ENCODE measurements at places on chromosomes 11 and 22.

GRCh38 chr11:129815596-129816461 lies at the start of gene TMEM45B:
Gene TMEM45B (plus strand): TSS chr11:129815848. CDS start chr11:129852483, 36,635 bp downstream.
- DNase-seq, result no peak

DNA sequence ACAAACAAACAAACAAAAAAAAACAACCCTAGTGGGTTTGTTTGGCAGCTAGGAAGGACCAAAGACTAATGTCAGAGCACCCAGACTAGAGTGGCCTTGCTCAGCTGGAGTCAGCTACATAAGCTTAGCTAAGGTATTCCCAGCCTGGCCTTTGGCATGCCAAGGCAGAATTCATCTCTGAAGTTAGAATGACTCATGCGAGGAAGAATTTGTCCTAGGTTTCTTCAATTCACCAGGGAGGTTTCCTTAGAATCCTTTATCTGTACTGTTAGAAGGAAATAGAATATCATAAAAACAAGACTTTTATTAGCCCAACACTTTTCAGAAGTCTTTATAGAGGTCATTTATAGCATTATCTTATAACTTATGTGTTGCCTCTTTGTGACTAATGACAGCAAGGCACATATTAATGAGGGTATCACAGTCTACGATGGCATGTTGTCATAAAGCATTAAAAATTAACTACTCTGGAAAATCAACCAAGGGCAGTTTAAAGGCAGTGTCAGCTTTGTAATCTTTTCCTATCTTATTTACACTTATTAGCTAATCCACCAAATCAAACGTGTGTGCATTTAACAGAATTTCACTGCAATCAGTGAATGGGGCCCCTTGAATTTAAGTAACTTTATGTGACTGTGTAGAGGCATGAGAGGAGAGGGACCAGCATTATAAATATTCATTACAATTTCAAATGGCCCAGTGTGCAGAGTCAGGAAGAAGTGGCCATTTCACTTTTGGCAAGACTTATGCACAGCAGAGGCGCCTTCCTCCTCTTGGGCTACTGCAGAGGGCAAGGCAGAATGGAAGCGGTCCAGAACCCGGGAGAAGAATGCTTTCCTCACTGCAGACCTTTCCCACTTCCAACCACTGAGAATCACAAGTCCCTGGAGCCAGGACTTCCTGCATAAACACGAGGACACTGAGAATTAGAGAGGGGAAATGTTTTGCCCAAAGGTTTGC lies 36.3 kb downstream of the SLC5A1 start:
- peak; percentile 69 for DNase-seq

GRCh38 chr22:46286006-46286405 lies 10.7 kb upstream of the GTSE1 start:
- DNase-seq, result no peak

- DNase-seq, result no peak
These were observed 95.0 kb downstream of the PDE2A start for GRCh38 chr11:72578991-72579815.

DNA sequence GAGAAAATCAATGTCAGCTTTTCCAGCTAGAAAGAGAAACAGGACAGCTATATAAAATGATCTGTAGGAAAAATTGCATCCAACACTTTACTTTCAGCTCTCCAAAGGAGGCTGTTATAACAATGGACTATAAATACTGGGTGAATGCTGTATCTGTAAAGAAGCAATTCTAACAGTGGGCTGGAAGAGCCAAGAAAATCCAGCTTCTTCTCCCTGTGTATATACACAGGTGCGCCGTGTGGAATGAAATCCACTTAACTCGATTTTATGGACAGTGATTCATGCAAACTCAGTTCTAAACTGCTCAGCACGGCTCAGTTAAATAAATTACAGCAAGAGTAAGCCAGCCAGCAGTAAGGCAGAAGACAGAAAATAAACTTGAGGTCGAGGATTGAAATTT lies 32.5 kb upstream of the LMO2 start:
- DNase-seq, result no peak

DNA sequence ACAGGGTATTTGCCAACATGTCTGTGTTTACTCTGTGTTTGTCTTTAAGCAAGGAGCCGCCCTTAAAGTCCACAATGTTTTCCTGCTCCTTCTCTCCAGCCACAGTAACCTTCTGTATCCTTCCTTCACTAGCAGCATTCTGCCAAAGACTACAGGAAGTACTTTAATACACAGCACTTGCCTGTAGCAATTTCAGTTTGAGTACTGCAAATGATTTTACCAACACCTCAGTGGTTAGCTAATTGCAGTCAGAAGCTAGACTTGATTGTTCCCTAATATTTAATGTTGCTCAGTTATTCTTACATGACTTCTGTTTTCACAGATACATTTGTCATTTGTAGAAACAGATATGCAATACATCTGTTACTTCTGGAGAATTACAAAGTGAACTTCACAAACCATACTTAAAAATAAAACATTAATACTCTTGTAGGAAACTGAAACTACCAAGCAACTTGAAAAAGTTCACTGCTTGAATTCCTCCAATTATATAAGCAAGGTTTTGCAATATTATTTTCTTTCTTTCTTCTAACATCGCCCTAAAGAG lies 69.1 kb downstream of the FCHSD2 start:
- DNase-seq, result no peak

- DNase-seq, result no peak
These were observed 84.0 kb upstream of the ZBED5 start for GRCh38 chr11:10941871-10942270.

DNA sequence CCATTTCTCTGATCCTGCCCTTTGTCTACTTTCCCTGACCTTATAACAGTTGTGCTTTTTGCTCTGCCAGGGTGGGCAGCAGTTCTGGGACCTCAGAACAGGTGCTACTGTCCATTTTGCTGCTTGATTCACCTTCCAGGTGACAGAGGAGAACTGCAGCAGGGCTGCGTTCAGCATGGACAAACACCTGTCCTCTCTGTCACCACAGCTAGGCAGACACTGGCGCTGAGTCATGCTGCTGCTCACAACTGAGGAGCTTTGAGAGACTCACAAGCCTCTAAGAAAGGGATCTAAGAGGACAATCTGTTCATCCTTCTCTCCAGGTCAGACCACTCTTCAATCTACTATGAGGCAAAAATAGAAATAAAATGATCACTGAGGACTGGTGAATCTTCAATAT lies 1144.5 kb upstream of the CCDC90B start:
- DNase-seq, result no peak

GRCh38 chr22:25114369-25115362 lies 85.0 kb upstream of the CRYBB3 start:
- DNase-seq, result no peak

DNA sequence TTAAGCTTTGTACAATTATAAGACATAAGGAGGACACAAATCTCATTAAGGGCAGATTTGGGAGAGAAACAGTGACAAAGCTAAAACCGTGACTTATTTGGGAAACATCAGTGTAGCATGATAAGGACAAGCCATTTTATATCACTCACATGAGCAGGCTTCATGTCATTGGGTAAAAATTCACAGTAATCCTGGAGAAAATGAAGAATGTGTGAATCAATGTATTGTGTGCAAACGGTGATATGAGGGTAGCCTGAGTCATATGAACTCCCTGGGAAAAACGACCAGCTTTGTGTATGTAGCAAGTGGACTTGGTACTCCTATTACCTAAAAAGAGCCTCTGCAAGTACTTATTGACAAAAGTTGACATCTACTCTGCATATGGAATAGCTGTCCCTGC lies 6.0 kb upstream of the TRIM34 start:
- peak; percentile 50 for DNase-seq

DNA sequence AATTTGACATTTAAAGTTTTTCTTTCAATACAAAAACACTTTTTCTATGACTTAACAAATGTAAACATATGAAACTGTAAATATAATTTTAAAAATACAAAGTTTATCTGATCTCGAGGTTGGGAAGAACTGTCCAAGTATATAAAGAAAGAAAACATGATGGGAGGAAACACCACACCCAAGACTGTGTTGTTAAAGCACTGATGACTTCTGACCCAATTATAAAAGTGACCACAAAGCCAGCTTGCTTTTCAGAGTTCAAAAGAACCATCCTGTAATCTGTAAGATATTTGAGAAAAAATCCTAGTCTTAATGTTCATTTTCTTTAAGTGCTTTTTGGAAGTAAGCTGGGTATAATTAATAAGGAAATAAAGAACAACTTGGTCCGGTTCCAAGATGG lies 15.6 kb downstream of the CEP57 start:
- DNase-seq, result no peak

DNA sequence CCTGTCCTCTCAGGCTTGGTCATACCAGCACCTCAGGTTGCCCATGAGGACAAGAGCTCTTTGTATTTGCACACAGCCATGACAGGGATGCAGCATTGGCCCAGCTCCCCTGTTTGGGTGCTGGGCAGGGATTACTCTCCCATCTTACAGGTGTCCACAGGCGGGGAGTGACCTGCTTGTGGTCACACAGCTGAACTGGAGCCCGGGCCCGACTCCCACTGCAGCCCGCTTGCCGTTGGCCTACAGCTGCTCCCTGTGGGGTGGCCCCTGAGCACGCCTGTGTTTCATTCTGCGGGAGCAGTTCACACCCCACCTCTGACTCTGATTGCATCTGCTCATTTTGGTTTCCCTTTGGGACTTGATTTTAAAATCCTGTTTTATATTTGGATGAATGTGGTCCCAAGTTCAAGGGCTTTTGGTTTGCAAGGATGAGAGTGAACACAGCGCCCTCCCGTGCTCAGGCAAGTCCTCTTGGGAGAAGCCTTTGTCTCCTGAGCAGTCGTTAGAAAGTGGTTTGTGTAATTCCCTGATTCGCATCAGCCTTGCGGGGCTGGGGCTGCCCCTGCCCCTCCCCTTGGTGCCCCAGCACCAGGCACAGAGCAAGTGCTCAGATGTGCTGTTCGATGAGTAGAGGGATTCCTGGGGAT lies 9.3 kb downstream of the PICK1 start:
- DNase-seq, result no peak

DNA sequence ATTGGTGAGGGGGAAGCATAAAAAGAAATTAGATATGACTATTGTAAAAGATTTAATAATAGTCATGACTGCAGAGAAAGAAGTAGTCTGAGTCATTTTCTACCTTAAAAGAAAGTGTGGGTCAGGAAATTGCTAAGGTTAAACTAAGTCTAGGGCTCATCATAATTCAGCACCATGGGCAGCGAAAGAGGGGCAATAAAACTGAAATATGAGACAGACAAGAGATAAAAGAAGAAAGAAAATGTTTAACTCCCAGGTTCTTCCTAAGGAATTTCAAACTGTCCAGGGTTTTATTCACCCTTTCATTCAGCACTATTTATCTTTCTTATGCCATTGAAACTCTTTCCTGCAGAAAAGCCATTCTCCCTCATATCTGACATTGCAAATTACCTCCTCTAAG lies 114.4 kb upstream of the API5 start:
- no peak for DNase-seq

GRCh38 chr22:34303656-34304055 lies 383.4 kb upstream of the LARGE1 start:
- DNase-seq, result no peak

DNA sequence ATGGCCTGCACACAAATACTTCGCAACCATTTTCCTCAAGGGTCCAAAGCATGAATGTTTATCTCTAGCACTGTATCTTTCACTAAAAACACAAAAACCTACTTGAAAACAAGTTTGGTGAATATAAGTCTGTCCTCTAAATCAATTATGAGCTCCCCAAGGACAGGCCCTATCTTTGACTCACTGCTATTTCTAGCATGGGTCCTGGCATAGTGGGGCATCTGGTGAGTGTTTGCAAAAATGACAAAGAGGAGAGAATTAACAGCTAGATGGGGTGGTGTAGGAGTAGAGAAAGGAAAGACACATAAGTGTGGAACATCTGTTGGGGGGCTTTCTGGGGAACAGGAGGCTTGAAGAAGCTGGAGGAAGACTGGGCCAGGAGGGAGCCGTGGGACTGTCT lies 74.0 kb upstream of the PHOX2A start:
- no peak for DNase-seq

DNA sequence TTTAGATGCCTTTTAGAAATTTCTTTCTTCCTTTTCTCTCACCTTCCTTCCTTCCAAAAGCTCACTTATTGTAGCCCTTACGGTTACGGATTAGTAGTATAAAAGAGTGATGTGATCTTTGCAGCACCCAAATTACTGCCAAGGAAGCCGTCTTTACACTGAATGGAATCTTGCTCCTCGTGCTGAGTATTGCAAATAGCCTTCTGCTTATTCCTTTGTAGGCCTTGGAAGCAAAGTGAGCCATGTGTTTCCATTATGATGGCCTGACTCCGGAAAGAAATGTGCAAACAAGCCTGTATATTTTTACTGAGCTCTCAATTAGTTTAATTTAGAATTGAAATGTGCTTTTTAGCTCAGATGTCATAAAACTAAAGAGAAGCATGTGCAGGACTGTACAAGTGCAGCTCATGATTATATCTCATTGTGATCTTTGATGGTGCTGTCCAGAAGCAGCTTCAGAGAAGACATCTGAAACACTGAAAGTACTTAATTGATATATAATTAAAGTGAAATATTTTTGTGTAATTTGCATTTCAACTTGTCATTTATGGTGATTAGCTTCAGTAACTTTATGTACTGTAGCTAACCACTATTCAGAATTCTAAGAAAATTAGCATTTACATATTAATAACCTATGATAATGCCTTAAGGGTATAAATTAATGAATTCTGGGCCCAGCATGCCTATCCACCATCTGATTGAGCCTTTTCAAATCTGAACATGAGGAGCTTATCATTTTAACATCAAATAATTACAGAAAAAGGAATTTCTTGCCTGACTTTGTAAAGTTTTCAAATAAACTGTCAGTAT lies 129.3 kb downstream of the GRIA4 start:
- no peak for DNase-seq

DNA sequence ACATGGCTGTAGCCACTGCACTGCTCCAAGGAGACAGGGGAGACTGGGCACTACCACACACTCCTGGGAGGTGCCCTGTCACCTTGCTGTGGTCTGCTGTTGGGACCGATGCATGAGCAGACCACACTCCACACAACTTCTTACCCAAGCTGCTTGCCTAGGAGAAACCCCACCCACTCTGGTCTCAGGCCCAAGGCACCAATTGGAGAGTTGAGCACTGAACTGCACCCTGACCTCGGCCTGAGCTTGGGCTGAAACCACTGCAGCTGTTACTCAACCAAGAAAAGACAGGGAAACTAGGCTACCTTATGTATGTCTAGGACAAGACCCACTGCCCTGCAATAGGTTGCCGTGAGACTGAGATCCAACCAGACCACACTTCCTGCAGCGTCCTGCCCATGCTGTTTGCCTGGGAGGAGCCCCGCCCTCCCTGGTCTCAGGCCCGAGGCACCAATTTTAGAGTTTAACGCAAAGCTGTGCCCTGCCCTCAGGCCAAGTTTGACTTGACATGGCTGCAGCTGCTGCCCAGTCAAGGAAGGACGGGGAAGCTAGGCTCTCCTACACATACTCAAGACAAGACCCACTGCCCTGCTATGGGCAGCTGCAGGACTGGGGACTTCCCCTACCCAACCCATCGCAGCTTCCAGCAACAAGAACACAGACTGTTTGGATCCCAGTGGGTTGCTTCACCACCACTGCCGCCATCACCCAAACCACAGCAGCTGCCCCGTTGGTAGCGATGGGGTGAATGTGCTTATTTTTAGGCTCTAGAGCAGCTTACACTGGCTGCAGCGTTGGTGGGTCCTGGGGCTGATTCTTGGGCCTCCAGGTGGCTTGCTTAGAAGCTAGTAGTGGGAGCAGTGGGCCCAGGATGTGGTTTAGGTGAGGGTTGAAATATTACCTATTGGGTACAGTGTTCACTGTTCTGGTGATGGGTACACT lies 66.8 kb downstream of the BRD1 start:
- no peak for DNase-seq
